ENCODE measurements at places on chromosomes 12 and 14. TPM values are rescaled to one million over a fixed set of nuclear protein-coding genes. Genes with fewer than 3 reads are reported as not detected.

The CCND2 gene
- 98.6 TPM for total RNA-seq

The POTEG gene
- not detected for total RNA-seq

The OAS2 gene
- total RNA-seq, result 9.5 TPM

The PRKAG1 gene
- 57.7 TPM for total RNA-seq

The CLEC4D gene
- 0.57 TPM for total RNA-seq

The MGAT2 gene
- 18.5 TPM for total RNA-seq

The AQP2 gene
- total RNA-seq, result not detected

The DNAI7 gene
- not detected for total RNA-seq

The SPIC gene
- total RNA-seq, result not detected

The STXBP6 gene
- total RNA-seq, result 10.8 TPM

The OR4E2 gene
- not detected for total RNA-seq

The SLCO1B3 gene
- not detected for total RNA-seq

The RD3L gene
- total RNA-seq, result not detected

The MAX gene
- 46.9 TPM for total RNA-seq

The ADGRD1 gene
- total RNA-seq, result 27.2 TPM

The SERPINA5 gene
- total RNA-seq, result 3.4 TPM

The KLHL28 gene
- 14.0 TPM for total RNA-seq

The CISTR gene
- not detected for total RNA-seq

The TMEM52B gene
- not detected for total RNA-seq

The ANKRD33 gene
- not detected for total RNA-seq

The TAS2R9 gene
- total RNA-seq, result not detected

The VRTN gene
- not detected for total RNA-seq

The ADAMTS20 gene
- not detected for total RNA-seq

The UBC gene
- 1,287 TPM for total RNA-seq

The MYL2 gene
- total RNA-seq, result not detected

The NOVA1 gene
- total RNA-seq, result 56.7 TPM

The UNC119B gene
- total RNA-seq, result 16.0 TPM

The TMEM119 gene
- 9.9 TPM for total RNA-seq

The LRFN5 gene
- total RNA-seq, result 0.51 TPM

The LRP10 gene
- total RNA-seq, result 81.6 TPM

The SPX gene
- total RNA-seq, result 51.7 TPM

The CCDC175 gene
- total RNA-seq, result 1.3 TPM

The ENDOU gene
- 0.33 TPM for total RNA-seq

The ZNF385A gene
- 8.8 TPM for total RNA-seq

The CD4 gene
- total RNA-seq, result 65.4 TPM

The CAPZA3 gene
- total RNA-seq, result not detected

The AMN gene
- not detected for total RNA-seq

The TMEM233 gene
- total RNA-seq, result 0.38 TPM

The FGF23 gene
- total RNA-seq, result not detected

The RNASE1 gene
- total RNA-seq, result 885 TPM

The TCTN1 gene
- 31.3 TPM for total RNA-seq

The PTCSC3 gene
- total RNA-seq, result not detected

The RPS26 gene
- 710 TPM for total RNA-seq

The TMTC1 gene
- total RNA-seq, result 70.7 TPM

The HSPB8 gene
- 26.9 TPM for total RNA-seq

The FBLN5 gene
- 158 TPM for total RNA-seq

The CCDC196 gene
- total RNA-seq, result not detected

The VPS33A gene
- 13.5 TPM for total RNA-seq

The KLHL33 gene
- 0.16 TPM for total RNA-seq

The LALBA gene
- not detected for total RNA-seq

The OR2AP1 gene
- total RNA-seq, result not detected

The POTEM gene
- not detected for total RNA-seq
